Anterior cingulate cortex (tissue), 58 donors: ENCODE measurements at places on chromosomes 4 and X.

GRCh38 chr4:8754634-8755589 is 116.7 kb downstream of the HMX1 start:
- DNase-seq: no peak

- DNase-seq: no peak
These were observed 9.5 kb downstream of the ENPEP start for GRCh38 chr4:110485452-110485851.

DNA sequence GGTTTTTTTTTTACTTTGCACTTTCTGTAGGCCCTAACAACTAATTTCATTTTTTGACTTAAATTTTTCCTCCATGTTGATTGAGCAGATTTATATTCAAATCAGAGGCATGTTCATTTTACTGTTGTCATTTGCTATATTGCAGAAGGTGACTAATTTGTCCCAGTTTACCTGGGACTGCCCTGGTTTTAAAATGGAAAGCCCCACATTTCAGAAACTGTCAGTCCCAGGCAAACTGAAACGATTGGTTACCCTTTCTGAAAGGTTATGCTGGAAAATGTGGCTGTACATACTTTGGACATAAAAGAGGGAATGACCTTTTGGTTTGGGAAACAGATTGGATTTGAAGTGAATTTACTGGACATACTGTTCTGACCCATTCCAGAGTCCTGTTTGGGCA is 160.0 kb downstream of the SPCS3 start:
- no peak for DNase-seq

DNA sequence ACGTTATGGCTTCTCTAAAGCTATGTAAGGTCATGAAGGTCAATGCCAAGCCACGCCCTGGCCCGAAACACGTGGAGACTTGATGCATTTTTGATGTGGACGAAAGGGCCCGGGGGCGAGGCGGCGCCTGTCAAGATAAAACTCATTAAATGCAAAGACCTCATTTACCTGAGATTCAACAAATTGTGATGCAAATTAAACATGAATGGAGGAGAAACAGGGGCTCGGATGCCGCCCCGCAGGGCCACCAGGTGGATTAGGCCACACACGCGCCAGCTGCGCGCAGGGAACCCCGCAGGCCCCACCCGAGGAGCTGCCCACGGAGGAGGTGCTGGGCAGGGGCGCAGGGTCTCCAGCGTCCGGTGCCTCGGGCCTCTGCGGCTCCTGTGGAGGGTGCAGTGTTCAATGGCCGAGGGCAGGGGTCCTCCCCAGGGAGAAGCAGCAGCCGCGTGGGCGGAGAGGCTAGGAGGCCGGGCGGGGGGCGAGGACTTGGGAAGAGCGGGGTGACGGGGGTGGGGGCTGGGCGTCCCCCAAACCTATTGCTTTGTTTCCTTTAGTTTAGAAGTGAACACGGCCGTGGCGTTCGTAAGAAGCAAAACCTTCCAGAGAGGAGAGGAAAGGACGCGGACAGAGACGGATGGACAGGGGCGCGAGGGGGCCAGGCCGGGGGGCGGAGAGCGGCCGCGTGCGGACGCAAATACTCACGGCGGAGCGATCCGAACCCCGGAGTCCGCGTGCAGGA is 40.4 kb downstream of the CPLX1 start:
- no peak for DNase-seq

DNA sequence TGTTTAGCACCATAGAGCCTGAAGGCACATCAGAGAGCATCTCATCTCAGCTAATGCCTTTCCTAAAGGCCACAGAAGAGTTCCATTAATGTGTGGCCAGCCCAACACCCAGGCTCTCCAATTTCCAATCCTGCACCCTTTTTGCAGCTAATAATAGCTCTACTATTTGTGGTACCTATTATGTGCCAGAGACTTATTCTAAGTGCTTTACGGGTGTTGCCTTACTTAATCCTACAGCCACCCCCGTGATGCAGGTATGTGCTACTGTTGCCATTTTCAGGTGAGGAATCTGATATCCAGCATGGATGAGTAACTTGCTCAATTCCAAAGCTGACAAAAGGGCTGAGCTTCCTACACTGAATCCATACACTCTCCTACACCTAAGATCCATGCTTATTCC is 217.6 kb upstream of the GALNT7 start:
- no peak for DNase-seq

DNA sequence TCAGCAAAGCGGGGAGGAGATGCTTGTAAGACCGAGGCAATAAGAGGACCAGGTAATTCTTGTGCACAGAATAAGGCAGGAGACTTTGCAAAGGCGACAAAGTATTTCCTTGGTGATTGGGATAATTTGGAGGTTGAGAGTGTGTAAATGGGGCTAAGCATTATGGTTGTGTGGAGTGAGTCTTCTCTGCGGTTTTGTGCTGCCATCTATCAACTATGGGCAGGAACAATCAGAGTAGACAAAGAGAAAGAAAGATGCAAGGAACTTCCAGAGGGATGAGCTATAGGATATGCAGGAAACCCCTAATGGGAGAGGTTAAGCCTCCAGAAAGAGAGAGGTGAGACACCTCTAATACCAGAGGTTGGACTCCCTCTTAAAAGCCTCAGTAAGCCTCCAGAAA is 339.8 kb downstream of the PAPSS1 start:
- no peak for DNase-seq

DNA sequence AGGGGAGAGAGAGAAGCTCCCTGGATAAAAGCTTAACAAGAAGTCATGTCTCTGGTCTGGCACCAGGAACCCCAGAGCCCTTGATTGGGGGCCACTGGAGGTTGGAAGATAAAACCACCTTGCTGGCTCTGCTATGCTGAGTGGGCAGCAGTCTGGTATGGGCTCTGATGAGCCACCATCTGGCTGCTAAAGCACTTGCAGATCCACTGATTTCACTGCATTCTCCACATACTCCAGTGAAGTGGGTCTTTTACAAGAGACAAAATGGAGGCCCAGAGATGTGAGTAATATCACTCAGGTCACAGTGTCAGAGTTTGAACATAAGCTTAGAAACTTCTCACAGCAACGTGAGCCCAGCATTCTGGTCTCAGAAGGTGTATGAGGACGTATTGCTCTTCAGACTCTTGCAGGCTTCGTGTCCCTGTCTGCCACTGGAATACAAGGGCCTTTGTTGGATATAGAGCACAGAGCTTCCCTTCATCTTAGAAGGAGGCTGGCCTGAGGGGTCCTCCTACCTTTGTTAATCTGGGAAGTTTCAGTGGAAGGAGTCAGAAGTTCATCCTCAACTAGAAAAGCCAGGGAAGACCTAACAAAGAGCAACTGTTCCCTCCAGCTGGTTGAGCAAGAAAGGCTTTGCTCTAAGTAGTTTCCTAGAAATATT is 11.8 kb downstream of the CLDN2 start:
- DNase-seq: no peak

GRCh38 chr4:135319685-135320084 is 1118.1 kb upstream of the PABPC4L start:
- no peak for DNase-seq

GRCh38 chr4:44186850-44187246 is 261.8 kb downstream of the KCTD8 start:
- no peak for DNase-seq

GRCh38 chr4:94758141-94758699 is 465 bp downstream of the BMPR1B start:
- DNase-seq: peak; percentile 12

DNA sequence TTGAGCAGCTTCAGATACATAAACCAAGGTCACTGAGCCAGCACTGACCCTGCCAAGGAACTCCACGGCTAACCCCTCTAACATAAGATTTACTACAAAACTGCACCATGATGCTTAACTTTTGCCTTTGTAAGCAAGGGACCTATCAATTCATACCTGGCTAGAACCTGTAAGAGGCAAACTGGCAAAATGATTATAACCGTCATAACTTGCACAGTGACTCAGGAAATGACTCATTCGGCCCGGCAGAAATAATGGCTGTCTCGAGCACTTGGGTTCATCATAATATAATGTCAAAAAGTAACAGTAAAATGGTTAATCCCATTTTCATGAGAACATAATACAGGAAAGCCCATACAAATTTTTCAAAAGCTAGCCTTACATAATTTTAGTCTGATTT is 17.2 kb downstream of the RASGEF1B start:
- no peak for DNase-seq

- no peak for DNase-seq
These were observed 32.0 kb upstream of the AMELX start for GRCh38 chrX:11261260-11261659.
